ENCODE measurements at places on chromosomes 1 and 21.

- DNase-seq: peak; percentile 10
Observed at GRCh38 chr1:45913183-45913683, 109.8 kb downstream of the MAST2 start.

- no peak for DNase-seq
Observed at GRCh38 chr1:25879675-25880074, 4.2 kb upstream of the PAQR7 start.

DNA sequence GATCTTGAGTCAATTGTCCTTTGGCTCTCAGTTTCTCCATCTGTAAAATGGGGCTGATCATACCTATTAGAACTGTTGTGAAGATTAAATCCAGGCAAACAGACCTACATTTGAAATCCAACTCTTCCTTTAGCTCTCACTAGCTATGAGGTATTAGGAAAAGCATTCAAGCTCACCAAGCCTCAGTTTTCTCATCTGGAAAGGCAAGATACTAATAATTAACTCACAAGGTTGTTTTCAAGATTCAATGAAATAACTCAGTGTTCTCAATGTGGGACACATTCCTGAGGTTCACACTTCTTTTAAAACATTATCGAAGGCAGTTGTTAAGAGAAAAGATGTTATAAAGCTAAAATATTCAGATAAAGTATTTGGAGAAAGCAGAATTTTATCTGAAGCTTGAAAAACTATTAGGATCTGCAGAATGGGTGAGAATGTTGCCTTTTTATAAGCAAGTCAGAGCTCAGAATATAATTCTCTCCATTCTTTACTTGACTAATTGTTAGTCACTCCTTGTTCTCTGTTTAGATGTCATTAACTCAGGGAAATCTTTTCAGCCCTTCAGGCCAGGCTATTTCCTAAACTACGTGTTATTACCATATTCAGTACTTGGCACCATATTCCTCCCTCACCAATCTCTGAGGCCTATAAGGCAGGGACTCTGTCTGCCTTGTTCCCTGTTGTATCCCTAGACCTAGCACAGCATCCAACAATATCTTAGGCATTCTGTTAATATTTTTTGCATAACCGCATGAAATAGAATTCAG is 72.0 kb upstream of the VAV3 start:
- no peak for DNase-seq

DNA sequence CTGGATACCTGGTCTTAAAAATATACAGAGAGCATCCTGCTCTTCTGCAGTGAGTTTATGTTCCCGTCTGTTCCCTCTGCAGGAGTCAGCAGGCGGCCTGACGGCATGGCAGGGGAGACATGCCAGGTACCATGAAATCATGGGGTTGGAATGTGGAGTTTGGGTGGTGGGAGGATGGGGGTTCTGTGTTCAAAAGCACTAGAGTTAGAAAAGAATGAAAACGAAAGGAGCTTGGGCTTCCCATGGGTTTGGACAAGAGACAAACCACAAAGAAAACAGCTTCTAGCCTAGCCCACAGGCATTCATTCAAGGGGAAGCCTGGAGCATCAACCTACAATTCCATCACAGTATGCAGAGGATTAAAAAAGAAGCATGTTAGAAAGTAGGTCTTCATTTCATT is 59.9 kb downstream of the WARS2 start:
- DNase-seq: no peak

DNA sequence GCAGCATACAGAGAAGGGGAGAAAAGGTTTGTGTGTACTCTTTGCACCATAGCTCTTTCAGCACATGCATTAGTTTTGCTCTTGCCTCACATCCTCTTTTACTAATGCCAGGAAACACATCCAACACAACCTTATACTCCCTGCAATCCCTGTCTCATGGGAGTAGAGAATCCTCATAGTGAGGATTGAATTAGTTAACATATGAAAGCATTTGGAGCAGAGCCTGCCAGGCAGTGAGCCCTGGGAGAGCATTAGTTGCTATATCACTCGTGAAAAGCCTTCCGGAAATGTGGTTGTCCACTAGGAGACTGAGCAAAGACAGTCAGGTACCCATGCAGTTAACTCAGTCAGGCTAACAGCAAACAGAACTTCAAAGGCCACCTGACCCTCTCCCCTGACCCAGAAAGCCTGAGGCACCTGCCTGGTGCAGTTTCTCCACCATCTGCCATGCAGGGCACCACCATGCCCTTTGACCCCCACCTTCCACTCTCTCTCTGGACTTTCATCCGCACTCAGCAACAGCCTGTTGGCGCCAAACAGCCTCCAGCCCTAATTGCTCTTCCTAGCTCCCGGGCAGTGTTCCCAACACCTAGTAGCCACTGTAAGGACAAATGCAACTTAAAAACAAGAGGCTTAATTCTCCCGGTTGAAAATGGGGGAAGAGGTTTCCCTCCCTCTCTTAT is 14.9 kb upstream of the AGT start:
- no peak for DNase-seq

- peak; percentile 46 for DNase-seq
Observed at GRCh38 chr1:93079685-93080141, 630 bp downstream of the MTF2 start.

DNA sequence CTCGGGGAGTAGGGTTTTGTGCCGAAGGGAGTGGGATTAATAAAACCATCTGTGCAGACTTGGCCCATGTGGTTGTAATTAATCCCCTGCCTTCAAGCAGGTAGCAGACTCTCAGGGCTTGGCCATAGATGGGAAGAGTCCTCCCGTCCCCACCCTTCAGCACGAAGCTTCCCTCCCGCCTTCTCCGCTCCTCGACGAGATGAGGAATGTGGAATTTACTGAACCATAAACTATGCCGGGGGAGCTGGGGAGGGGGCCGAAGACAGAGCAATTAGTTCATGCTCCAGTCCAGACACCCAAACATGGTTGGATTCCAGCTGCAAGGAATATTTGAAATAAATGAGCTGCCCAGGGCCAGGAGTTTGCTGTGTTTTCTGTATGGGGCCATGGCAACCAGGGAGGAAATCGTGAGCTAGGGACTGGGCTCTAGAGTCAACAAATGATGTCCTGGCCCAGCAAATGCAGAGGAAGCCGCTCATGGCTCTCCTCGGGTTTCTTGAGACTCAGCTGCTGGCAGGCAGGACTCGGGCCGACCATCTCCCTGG is 78.8 kb downstream of the SPSB1 start:
- DNase-seq: no peak

DNA sequence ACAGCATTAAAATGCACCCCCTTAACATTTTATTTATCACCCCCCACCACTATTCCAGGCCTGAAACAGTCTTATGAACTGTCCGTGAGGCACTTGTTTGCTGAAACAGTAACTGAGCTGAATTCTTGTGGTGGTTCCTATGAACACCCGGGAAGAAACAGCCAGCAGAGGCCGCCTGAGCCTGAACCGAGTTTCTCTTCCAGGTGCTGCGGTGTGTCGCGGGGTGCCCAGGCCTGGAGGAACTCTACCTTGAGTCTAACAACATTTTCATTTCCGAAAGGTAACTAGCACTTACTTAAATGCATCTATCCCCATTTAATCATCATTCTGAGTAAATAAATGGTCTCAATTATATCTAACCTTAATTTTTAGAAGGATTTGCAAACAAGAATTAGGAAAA is 66.8 kb downstream of the TBCE start:
- no peak for DNase-seq

DNA sequence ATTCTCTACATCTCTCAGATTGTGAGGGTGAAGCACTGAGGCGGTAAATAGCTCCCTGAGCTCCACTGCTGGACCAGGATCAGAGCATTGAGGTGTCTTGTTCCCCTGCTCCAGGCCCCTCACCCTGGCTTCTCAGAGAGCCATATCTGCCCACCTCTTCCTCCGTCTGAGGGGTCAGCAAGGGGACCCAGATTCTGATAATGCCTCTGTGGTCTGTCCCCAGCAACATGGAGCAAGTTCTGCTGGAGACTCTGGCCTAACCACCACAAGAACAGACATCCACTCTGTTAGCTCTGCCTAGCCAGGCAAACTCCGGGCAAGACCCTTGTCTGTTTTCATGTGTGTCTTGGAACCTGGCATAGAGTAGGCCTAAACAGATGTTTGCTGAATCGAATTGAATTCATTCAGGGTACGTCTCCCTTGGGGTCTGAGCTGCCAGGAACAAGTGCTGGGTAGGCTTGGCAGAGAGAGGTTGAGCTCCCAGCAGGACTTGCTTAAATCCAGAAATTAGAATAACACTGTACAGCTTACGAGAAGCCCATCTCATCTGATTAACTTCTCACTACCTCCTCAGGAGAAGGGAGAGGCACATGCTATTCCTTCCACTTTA is 2.3 kb downstream of the TRAF5 start:
- DNase-seq: no peak

DNA sequence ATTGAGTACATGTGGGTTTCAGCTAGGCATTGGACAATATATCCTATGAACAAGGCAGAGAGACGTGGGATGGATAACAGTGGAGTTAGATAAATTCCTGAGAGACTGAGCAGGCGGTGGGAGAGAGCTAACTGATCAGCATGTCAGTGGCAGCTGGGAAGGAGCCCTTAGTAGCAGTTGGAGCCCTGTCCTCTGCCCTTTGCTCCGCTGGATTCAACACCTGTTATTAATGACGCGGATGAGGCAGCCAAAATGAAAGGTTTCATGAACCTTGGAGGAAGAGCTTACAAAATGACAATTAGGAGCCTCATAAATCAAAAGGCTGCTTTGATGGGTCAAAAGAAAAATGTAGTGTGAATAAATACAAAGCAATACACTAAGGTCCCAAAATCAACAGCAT is 16.1 kb downstream of the UBIAD1 start:
- no peak for DNase-seq

DNA sequence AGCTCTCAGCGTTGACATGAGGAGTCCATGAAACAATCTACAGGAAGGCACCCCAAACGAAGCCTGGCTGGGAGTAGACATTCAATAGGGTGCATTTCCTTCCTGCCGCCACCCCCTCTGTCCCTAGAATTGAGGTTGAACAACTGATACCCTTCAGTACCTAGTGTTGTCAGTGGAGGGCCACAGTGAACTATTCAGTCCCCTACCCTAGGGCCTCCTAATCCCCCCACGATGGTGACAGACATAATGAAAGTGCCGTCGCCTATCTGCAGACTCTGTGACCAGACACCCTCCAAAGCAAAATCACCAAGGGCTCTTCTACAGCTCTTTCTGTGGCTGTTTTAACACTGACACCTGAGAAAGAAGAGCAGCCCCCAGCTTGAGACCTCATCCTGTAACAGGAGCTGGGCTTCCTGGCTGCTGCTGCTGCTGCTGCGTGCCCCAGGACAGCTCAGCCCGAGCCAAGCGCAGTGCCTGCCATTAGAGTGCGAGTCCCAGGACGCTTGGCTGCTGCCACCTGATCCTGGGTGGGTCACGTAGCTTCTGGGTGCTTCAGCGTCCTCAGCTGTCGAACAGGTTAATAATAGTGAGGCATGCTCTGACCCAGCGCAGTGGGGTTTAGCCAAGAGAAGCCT is 183.0 kb downstream of the ZBTB18 start:
- no peak for DNase-seq

- no peak for DNase-seq
Observed at GRCh38 chr1:110671361-110671760, 3.4 kb downstream of the KCNA3 start.

GRCh38 chr1:112877750-112878149 is 78.2 kb downstream of the SLC16A1 start:
- DNase-seq: no peak

- no peak for DNase-seq
Observed at GRCh38 chr1:202958544-202959275, 598 bp upstream of the ADIPOR1 start.

DNA sequence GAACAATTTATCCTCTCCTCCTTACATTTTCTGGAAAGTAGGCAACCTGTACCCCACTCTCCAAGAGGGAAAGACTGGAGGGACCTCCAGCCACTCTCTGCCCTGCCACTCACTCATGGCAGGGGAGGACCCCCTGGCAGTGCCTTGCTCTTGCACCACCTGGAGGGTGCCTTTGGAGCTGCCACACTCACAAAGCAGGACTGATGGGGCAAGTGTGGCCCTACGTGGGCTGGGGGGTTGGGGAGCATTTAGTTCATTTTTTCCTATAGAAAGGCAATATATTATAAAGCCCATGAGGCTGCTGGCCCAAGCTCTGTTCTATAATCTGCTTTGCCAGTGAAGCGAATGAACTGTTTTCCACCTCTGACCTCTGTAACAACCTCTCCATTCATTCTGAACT is 50.3 kb downstream of the GPR161 start:
- DNase-seq: no peak

- DNase-seq: no peak
Observed at GRCh38 chr1:188027613-188028012, 1198.9 kb downstream of the PLA2G4A start.

DNA sequence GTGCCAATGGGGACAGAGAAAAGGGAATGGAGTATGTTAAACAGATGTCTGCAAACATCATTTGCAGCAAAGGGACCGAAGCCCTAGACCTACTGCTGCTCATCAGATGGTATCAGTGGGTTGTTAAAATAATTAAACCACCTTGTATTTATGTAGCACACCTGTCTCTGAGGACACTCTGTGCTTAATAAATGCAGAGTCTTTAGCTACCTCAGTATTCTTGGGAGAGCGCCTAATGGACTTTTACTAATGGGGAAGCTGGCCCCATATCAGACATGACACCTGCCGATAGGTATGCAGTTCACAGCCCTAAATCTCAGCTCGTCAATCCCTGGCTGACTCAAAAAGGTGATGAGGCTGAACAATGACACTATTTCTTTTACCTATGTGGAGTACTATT is 54.4 kb downstream of the SYT6 start:
- DNase-seq: no peak

DNA sequence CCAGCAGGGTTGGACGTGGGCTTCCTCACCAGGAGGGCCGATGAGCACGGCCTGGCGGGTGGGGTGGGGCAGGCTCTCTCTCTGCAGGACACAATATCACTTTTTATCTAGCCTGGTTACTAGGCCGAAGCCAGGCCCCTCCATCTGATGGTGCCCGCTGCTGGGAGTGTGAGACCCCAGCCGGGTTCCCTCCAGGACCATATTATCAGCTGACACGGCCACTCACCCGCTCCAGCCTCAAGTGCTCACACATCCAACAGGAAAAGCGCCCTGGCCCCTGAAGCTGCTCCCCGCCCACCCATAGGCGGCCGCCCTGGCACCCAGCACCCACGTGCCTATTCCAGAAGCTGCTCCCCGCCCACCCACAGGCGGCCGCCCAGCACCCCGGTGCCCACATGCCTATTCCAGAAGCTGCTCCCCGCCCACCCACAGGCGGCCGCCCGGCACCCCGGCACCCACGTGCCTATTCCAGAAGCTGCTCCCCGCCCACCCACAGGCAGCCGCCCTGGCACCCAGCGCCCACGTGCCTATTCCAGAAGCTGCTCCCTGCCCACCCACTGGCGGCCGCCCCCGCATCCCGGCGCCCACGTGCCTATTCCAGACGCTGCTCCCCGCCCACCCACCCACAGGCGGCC is 5.0 kb downstream of the SLC19A1 start:
- DNase-seq: no peak

- no peak for DNase-seq
Observed at GRCh38 chr1:213032651-213033050, 17.0 kb upstream of the ANGEL2 start.

GRCh38 chr1:228085287-228085951 is 2.9 kb downstream of the ARF1 start:
- DNase-seq: no peak

- DNase-seq: no peak
Observed at GRCh38 chr1:54375712-54376429, 30.3 kb downstream of the SSBP3 start.

Measured in activated CD4-positive, alpha-beta T cell treated with anti-CD3 and anti-CD28 coated beads, Interleukin-2, amount 50 U/mL, for 48 hours (primary cell).